ENCODE measurements at places on chromosomes 12 and 14. TPM values are rescaled to one million over a fixed set of nuclear protein-coding genes. Genes with fewer than 3 reads are reported as not detected.

TSPAN19 gene
- total RNA-seq = not detected

PLCZ1 gene
- 0.59 TPM for total RNA-seq

PTPRO gene
- 4.6 TPM for total RNA-seq

RASAL1 gene
- not detected for total RNA-seq

ITGA5 gene
- total RNA-seq = 45.7 TPM

CHPT1 gene
- total RNA-seq = 90.8 TPM

ACOT6 gene
- not detected for total RNA-seq

DNA sequence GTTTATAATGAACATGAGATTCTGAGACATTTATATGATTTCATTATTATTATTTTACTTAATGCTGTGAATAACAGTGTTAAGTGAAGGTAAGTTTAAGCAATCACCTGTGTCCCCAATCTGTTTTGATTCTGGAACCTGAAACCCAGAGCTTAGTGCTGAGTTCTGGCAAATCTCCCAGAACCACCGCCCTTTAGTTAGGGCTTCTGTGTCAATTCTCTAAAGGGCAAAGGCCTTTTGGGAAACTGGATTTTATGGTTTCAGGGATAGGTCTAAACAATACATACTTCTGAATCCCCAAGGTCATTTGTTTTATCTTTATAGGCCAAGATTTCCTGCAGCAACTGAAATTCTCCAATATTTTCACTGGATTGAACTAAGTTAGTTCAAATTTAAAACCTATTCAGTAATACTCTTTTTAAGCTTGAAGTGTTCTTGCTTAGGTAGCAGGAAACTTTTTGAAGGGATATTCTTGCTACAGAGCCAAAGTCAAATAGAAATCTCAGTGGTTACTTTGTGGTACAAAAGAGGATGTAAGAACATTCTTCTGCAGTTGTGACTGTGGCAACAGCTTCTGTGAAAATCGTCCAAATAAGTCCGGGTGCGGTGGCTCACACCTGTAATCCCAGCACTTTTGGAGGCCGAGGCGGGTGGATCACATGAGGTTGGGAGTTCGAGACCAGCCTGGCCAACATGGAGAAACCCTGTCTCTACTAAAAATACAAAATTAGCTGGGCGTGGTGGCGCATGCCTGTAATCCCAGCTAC, 10.0 kb upstream of the PKP2 start:
- no peak for DNase-seq

DNA sequence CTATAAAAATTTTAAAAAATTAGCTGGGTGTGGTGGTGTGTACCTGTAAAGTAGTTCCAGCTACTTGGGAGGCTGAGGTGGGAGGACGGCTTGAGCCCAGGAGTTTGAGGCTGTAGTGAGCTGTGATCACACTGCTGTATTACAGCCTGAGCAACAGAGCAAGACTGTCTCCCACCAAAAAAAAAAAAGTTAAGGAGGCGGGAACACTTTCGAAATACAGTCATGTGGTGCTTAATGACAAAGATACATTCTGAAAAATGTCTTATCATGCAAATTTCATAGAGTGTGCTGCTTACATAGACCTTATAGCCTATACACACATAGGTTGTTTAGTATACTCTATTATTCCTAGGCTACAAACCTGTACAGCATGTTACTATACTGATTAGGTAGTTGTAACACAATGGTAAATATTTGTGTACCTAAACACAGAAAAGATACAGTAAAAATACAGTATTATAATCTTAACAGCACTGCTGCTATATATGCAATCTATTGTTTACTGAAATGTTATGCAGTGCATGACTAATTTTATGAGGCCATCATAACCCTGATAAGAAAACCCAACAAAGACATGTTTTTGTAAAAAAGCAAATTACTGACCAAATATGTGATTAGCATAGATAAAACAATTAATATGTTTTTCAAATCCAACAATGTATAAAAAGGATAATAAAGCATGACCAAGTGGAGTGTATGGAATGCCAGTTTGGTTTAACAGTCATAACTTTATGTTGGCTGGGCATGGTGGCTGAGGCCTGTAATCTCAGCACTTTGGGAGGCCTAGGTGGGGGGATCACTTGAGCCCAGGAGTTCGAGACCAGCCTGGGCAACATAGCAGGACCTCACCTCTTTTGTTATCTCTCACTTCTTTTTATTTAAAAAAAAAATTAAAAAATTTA, 11.4 kb downstream of the EIF2S1 start:
- no peak for DNase-seq

DNA sequence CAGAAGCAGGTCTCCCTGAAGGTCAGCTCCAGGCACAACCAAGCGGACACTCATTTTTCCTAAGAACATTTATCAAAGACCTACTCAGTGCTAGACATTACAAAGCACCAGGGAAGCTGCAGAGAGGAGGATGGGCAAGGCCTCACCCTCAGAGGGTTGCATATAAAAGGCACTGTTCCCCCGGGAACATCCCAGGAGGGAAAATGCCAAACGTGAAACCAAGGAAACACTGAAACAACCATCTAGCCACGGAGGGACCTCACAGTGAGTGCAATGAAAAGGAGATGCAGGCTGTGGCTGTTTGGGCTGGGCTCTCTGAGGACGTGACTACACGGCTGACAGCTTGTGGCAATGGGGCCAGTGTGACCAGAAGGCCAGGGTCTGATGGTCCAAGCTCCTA, 117.4 kb upstream of the VASH1 start:
- DNase-seq = no peak

- DNase-seq = no peak
These were observed 255.3 kb downstream of the ANO2 start for GRCh38 chr12:5689773-5690172.

DNA sequence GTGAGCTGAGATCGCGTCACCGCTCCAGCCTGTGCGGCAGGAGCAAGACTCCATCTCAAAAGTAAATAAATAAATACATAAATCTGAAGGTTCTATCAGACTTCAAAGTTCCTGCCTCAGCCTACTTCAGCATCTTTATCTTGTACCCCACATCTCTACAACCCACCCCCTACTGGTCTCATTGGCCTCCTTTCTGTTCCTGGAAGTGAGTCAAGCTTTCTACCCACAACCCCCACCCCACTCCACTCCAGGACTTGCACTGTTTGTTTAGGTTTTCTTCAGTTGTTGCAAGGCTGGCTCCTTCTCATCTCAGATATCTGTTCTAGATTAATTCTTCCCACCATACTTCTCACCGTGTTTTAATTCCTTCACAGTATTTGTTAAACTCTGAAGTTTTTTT, 714 bp upstream of the PSMC6 start:
- DNase-seq = no peak

DNA sequence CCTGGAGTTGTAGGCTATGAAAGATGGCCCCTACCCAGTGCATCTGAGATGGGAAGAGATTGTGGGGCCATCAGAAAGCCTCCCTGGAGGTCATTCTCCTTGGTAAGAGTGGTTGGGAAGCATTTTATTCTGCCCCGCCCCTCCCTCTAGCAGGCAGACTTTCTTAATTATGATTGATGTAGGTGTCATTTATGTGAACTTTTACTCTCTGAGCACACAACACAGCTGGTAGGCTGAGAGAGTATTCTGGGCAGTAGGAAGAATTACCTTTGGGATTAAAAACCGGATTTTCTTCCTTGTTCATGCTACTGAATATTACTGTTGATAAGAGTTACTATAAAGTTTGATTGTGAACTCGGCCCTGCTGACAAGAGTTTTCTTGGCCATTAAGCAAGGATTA, 266.8 kb downstream of the TTC6 start:
- no peak for DNase-seq

DNA sequence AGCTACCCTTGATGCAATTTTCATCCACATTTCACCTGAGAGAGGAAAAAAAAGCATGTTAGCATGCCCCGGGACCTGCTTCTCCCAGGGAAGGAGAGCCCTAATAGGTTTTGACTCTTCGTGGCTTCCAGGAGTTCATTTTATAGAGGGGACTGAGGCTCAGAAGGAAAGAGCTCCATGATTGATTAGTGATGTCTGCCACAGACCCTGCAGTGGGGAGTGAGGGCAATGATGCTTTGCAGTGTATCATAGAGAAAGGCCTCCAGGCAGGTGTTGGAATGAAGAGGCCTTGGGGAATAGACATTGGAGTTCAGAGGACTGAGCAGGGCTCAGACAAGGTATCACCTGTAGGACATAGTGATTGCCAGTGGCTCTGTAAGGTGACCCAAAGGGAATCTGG, 41.5 kb downstream of the RNFT2 start:
- no peak for DNase-seq

DNA sequence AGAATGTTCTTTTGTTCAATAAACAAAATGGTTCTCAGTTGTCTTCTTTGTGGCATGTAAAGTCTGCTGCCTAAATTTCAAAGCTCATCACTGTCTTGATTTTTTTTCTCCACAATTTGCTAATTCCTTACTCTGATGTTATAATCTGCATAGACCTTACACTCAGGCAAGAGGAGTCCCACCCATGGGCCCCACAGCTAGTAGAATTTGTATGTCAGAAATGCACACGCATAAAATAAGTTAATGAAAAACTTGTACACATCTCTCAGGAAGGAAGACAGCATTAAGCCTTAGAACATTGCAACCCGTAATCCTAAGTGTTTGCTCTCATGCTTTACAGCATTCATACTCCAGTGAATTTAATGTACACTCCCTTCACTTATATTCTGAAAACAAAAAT, 280.8 kb downstream of the ATXN7L3B start:
- DNase-seq = no peak

- DNase-seq = no peak
These were observed 115.5 kb downstream of the SLC38A1 start for GRCh38 chr12:46153268-46153872.

DNA sequence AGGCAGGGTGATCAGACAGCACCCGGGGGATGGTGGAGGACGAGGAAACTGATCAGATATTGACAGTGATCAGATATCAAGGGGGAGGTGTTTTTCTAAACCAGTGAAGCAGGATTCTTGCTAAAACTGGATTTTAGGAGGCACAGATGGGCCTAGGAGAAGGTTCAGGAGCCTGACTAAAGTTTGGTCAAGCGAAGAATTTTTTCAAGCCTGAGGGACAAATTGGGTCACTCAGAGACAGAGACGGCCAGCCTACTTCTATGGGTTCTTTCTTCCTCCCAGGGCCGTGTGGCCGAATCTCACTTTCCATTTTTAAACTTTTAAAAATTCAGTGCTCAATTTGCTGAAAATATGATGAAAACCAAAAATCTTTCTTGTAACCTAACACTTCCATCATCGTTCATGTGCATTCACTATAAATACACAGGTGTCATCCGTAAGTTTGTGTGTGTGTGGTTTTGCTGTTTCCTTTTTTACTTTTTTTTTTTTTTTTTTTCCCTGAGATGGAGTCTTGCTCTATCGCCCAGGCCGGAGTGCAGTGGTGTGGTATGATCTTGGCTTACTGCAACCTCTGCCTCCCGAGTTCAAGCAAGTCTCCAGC, 68.5 kb downstream of the RIN3 start:
- no peak for DNase-seq

DNA sequence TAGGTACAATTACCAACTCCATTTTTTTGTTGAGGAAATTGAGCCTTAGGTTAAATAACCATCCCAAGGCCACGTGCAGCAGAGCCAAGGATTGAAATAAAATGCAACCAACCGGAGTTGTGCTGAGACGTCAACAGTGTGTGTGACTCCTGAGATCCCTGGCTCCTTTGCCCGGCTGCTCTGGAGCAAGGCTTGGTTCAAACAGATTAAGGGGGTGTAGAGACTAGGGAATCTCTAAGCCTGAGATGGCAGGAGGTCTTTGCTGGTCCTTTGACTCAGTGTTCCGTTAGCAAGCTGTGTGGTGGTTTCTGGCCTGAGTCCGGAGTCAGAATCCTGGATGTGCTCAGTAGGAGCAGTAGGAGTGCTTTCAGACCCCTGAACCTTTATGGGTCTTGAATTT, 1.4 kb upstream of the SLC8A3 start:
- no peak for DNase-seq

DNA sequence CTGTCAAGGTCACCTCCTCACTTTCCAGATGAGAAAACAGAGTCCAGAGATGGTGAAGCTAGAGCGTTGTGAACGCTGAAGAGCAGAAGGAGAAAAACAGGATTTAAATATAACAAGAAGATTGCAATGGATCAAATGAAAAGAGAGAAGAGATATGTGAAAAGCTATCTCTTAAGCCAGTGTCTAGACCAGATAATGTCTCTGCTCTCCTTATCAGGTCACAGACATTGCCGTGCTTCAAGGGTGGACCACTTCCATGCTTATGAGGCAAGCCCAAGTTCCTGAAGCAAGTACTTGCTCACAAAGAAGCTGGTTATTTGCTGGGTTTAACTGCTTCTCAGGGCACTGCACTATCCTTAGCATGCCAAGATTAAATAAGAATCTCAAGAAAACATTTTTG, 31.6 kb upstream of the FRS2 start:
- no peak for DNase-seq

DNA sequence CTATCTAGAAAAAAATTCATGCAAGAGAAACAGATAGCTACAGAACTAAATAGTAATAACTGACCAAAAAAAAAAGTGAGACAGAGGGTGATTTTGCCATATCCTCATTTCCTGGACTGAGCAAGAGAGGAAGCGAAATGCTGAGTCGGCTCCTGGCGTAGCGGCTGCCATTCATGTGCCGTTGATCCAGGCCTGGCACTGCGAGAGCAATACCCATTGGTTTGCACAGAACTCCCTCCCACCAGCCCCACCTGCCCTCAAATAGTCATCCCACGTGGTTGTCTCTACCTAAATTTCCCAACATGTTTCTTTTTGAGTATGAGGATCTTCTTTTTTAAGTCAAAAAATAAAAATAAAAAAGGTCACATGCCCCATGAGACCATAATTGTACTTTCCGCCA, 9.4 kb upstream of the WNT5B start:
- DNase-seq = peak; percentile 53

DNA sequence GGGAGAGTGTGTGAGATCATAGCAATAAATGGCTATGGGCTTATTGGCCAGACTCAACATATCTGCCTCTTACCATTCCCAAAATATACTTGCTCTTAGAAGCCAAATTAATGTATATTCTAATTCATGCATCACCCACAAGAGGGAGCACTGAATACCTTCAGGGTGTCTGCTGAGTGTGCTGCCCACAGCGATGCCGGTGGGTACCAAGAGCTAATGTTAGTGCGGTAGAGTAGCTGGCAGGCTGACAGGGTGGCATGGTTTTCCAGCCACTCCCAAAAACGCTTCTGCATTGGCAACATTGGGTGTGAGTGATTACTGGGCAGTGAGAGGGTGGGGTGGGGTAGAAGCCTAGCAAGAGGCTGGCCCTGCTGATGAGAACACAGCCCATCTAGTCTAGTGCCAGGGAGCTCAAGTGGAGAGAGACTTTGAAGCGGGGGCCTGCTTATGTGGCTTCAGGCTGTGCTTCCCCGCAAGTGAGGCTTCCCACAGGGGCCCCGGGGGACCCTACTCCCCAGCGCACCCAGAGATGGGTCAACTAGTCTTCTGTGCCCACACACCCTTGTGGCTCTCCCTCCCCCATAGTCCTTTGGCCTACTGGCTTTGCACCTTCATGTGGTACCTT, 9.2 kb upstream of the PLEKHD1 start:
- DNase-seq = no peak

Measured in left cardiac atrium (tissue), 4 donors.